Karpas-422 (cell line): ENCODE measurements at places on chromosomes 1 and 21.
A peak's percentile ranks its signal among the peaks of the same experiment; 100 is the strongest.

DNA sequence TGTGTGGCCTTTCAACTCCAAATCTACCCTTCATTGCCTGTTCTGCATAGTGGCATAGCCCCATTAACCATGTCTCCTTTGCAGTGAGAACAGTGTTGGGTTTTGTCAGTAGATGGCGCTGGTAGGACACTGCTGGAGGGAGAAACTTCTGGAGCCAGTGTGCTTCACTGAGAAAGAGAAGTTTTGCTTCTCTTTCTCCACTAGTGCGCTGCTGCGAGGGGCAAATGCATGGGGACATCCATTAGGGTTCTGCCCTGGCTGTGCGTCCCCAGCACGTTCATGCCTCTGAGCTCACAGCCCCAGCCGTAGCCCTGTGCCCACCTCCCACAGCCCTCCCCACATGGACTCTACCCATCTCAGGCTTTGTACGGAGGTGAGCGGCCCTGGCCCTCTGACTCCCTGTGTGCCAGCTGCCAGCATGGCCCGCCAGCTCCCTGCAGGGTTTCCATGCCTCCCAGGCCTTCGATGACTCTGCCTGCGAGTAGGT is 53.1 kb downstream of the RIMS3 start:
- DNase-seq, result peak; percentile 93

DNA sequence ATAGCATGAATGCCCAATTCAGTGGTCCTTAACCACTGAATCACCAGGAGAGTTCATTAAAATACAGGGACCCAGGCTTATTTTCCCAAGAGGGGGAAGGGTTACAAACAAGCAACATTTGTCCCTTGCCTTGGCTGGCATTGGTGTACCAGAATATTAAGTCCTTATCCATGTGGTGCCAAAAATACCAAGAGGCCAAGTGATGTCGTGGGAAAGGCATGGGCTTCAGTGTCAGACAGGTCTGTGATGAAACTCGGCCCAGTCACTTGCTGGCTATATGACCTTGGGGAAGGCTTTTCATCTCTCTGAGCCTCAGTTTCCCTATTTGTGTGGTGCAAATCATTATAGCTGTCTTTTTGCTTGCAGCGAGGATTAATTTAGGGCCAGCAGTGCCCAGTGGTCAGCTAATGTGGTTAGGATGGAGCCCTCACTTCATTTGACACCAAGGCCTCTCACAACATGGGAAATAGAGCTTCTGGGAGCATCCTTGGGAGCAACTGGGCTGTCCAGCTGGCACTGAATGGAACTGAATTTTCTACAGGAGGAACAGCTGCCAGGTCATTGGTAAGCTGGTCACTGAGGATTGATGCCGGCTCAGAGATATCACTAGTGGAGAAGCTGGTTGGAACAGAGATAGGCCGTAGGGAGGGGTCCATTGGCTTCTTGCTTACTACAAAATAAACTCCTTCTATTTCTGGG is 77.2 kb upstream of the PPP2R5A start:
- DNase-seq, result no peak

DNA sequence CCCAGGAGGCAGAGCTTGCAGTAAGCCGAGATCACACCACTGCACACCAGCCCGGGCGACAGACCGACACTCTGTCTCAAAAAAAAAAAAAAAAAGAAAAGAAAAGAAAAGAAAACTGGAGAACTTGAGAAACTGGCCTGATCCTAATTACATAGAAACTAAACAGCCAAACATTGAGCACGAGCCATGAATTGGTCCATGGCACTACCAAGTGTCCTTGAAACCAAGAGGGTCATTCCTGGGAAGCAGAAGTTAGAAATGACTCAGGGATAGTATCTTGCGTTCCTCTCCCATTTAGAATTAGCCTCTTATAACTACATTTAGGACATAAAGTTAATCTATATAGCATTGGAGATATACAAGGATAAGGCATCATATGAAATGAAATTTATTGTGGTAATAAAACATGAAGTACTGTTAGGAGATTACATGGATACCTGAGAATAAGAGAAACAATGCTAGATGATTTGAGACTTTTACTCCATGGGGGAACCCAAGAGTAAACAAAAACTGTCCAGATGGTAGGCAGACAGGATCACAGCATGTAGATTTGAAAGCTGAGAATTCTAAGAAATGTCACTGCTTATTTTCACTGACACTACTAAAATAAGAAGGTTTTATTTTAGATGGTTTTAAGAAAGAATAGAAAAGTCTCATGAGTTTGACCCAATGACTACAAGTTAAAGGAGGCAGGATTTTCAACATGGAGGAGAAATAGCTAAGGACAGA is 39.5 kb upstream of the CPLANE2 start:
- no peak for DNase-seq

DNA sequence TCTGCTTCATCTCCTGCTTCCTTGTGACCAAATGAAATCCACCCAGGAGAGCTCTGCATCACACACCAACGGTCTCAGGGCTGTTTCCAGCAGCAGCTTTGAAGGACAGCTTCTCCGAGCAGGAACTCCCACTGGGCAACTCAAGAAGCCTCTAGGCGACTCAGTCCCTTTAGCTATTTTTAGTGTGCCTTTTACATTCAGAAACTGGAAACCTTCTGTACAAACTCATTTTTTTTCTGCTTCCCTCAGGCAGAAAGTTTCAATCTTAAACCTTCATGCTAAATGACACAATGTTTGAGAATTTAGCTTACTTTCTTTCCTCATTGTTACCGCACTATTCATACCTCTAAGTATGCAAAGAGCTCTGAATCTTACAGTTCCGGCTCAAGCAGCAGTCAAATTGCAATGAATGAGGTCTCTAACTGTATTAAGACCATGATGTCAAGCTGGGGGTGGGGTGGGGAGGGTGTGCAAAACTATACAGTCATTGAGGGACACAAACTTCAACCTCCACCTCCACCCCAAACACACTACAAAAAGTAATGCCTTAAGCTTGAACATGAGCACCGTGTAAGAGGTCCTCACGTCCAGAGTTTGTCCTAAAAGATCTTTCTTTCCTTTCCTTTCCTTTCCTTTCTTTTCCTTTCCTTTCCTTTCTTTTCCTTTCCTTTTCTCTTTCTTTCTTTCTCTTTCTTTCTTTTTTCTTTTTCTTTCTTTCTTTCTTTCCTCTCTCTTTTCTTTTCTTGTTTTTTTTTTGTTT is 16.4 kb upstream of the TARBP1 start:
- peak; percentile 85 for DNase-seq

- DNase-seq, result no peak
These were observed 70.9 kb downstream of the C4BPA start for GRCh38 chr1:207174913-207175312.

GRCh38 chr1:93874025-93874651 is 4.9 kb downstream of the DNTTIP2 start:
- DNase-seq, result peak; percentile 44
